Activated T-helper 2 cell treated with anti-CD3 and anti-CD28 coated beads, Interferon-gamma antibody, Interleukin-2, Interleukin-4, amounts not matched to agents 10 μg/mL and 5 μg/mL and 100 μg/mL, durations not matched to agents 14 hours and 24 hours and 36 hours (primary cell): ENCODE measurements at places on chromosomes 5 and 9. TPM values are rescaled to one million over a fixed set of nuclear protein-coding genes. Genes with fewer than 3 reads are reported as not detected.

GRCh38 chr5:173228639-173229381 is 6.2 kb downstream of the NKX2-5 start:
- no peak for DNase-seq

GRCh38 chr9:69157751-69158466 is 16.2 kb upstream of the TJP2 start:
- DNase-seq: no peak

- no peak for DNase-seq
Observed at GRCh38 chr5:178289438-178289837, 56.8 kb upstream of the PHYKPL start.

DNA sequence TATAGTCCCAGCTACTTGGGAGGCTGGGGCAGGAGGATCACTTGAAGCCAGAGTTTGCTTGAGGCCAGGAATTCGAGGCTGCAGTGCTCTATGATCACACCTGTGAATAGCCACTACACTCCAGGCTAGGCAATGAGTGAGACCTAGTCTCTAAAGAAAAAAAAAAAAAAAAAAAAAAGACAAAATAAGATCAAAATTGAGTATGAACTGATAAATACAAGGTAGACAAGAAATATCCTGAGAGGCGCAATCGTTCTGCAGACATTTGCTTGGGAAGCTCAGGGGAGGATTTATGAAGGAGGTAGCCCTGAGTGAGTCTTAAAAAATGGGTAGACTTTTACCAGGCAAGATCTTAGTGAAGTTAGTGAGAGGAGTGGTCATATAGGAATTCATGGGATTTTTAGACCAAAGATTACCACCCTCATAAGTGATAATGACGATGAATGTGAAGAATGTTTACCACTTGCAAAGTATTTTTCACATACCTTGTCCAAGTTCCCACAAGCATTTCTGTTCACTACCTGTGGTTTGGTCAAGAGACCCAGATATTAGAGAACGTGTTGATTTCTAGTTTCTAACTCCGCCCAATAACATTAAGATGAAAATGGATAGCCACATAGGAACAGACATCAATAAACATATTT is 4.4 kb downstream of the PDCD1LG2 start:
- DNase-seq: no peak

The SEMA4D gene
- 317 and 330 TPM in 2 replicates for total RNA-seq

GRCh38 chr5:94621763-94622162 is 3.3 kb downstream of the SLF1 start:
- no peak for DNase-seq

The IL7R gene
- 60.9 and 66.9 TPM in 2 replicates for total RNA-seq

The WNT8A gene
- total RNA-seq: not detected in 2 replicates
